ENCODE measurements at places on chromosomes 7 and 10.

DNA sequence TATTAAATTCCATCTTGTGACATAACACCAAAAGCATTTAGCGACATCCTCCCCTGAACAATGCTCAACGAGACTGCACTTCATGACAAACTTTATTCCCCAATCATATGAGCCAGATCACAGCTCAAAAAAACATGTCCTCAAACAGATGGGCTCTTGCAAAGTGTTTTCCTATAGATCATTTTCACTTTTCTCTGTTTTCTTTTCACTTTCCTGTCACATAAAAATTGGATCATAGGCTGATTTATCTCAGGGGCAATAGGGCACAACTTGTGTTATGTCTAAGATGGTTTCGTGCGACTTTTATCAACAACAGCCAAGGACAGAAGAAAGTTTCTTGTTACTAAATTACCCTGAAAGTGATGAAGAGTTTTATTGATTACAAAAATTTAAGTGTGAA is 206.1 kb downstream of the WDR11 start:
- DNase-seq, result no peak

DNA sequence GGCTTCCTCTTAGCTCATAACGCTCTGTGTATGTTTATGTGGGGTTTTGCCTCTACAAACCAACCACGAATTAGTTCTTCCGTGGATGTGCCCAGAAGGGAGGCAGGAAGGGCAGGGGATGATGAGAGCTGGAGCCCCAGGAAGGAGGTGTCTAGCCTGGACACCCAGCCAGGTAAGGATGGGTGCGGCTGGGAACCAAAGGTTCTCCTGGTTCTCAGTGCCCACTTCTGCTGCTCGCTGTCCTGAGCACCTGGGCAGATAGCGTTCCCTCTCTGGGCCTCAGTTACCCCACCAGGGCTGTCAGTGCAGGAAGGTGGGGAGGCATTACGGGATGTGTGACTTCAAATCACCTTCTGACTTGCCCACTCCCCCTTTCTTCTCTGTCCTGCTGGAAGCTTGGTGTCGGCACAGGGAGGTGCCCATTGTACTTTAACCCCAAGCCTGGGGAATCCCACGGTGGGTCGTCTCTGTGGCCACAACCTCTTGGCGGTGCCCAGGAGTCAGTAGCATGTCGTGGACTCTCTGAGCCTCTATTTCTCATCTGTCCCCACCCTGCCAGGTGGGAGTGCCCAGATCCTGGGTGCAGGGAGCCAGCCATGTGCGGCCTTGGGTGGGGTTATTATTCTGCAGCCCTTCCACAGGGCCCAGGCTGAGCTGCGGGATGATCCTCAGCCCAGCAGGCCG is 18.7 kb upstream of the PCBD1 start:
- no peak for DNase-seq

- DNase-seq, result no peak
Measured at GRCh38 chr10:126902157-126902556, 3.1 kb upstream of the DOCK1 start.

- no peak for DNase-seq
Measured at GRCh38 chr7:28623105-28623730, 210.9 kb downstream of the CREB5 start.

GRCh38 chr10:119633538-119634218 is 17.5 kb upstream of the BAG3 start:
- no peak for DNase-seq

DNA sequence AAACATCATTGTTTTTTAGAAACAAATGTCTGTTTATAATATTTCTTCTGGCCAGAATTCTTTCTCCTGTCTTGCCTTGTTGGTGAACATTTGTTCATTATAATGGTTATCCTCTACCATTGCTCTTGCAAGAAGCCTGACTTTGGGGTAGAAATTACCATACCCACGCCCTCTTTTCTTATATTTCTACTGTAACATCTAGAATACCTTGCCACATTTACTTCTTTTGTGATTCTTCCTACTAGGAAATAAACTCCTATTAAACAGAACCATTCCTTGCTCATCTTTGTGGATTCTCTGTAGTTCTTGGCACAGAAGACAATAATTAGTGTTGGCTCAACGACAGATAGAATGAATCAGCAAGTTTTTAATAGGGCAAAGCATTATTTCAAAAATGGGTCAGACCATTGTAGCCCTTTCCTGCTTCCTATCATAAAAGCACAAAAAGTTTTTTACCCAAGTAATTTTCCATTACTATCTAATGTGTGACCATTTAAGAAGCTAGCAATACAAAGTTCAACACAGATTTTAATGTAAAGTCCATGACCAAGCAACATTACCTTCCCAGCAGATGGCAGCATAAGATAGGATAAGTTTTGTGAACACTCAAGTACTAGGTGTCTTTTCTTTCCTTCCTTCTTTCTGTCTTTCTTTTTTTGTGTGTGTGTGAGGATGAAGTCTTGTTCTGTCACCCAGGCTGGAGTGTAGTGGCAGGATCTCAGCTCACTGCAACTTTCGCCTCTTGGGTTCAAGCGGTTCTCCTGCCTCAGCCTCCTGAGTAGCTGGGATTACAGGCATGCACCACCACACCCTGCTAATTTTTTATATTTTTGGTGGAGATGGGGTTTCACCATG is 270.4 kb downstream of the HGF start:
- no peak for DNase-seq

- no peak for DNase-seq
Measured at GRCh38 chr7:90178679-90179278, 24.5 kb downstream of the STEAP1 start.

GRCh38 chr7:37359662-37360444 is 88.8 kb downstream of the ELMO1 start:
- no peak for DNase-seq

DNA sequence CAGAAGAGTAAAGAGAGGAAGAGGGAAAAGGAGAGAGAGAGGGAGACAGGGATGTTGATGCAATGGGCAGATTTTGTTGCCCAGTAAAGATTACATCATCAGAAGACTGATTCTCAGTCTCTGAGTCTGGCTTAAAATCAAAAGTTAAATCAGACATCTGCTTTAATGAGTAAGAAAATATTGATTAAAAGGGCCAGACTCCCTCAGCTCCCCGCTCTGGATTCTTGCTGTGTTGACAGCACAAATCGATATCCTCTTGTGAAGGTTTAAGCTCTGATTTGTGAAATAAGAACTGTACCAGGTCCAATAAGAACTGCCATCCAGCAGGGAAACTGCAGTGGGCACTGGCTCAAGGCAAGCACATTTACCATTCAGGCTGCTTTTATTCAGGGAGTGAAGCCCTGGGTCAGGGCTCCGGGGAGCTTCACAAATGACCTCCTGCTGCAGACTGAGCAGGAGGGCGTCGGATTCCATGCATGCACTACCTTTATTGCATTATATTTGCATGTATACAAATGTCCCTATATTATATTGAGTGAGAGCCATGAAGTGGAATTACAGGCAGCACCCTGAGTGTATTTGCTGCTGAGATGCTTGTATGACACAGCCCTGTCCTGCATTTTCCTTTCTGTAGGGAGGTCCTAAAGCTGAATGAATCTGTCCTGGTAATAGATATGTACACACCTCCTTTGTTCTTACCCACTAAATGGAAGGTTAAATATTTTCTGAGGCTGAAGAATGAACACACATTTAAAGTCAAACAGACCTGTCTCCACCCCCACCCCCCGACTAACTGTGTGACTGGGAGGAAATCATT is 401.5 kb downstream of the REEP3 start:
- no peak for DNase-seq

DNA sequence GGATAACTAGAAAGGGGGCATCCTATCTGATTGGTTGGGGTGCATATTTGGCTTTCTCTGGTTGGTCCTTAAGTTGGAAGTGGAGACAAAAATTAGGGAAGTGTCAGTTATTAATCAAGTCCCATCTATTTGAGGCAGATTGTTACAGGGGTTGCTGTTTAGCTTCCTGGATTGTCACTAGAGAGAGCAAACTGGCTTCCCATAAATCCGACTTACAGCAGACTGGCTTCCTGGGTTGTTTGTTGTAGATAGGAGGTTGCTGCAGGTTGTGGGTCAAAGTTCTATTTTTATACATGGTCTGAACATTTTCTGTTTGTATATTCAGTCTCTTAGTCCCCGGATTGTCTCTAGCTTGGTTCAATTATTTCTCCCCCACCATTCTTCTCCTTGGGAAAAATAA is 106.1 kb upstream of the HABP2 start:
- DNase-seq, result no peak

GRCh38 chr10:70928140-70928539 is 39.8 kb upstream of the PCBD1 start:
- no peak for DNase-seq

- no peak for DNase-seq
Measured at GRCh38 chr7:106795877-106796231, 69.2 kb upstream of the PIK3CG start.

GRCh38 chr10:61455656-61456055 is 2.5 kb upstream of the TMEM26 start:
- DNase-seq, result no peak

- DNase-seq, result no peak
Measured at GRCh38 chr7:64889686-64890162, 13.3 kb upstream of the ZNF273 start.

GRCh38 chr7:122258971-122259370 is 45.6 kb downstream of the FEZF1 start:
- DNase-seq, result no peak

DNA sequence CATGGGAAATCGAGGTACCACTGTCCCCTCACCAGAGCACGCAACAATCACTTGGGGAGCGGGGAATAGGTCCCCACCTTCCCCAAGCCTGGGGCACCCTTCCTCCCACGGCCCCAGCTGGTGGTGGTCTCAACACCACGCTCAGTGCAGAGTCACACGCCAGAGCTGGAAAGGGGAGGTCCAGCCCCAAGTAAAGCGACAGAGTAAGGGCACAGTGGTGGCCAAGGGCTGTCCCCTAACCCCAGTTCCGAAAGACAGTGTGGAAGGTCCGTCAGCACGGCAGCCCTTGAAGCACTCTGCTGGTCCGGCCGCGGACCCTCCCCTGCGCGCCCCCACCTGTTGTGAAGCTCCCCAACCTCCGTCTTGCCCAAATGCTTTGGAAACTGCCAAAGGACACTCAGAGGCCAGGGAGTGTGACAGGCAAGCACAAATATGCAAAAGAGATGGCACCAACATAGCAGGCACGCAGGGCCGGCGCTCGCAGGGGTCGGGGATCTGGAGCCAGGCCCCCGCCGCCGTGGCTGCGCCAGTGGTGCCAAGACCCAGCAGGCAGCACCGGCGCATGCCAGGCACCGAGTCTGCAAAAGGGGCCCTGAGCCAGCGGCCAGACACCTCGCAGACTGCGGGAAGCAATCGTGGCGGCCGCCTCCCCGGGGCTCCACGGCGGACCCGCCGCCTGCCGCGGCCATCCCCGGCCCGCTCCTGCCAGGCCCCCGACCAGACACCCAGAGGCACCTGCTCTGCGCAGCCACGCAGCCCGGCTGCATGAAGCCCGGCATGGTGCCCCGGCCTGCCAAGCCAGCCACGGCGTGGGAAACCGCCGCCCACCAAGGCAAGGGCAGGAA is 51.6 kb upstream of the SRRM3 start:
- no peak for DNase-seq

GRCh38 chr10:69893271-69893900 is 91.7 kb downstream of the COL13A1 start:
- DNase-seq, result no peak

- peak; percentile 44 for DNase-seq
Measured at GRCh38 chr10:129030996-129031843, 435.8 kb upstream of the MGMT start.
